Activated CD4-positive, alpha-beta T cell treated with anti-CD3 and anti-CD28 coated beads for 1 hour (primary cell): ENCODE measurements at places on chromosomes 3 and 15.

GRCh38 chr3:165217739-165218138, 21.6 kb upstream of the SLITRK3 start:
- no peak for DNase-seq

GRCh38 chr15:92429378-92430068, 35.8 kb downstream of the ST8SIA2 start:
- DNase-seq: no peak

DNA sequence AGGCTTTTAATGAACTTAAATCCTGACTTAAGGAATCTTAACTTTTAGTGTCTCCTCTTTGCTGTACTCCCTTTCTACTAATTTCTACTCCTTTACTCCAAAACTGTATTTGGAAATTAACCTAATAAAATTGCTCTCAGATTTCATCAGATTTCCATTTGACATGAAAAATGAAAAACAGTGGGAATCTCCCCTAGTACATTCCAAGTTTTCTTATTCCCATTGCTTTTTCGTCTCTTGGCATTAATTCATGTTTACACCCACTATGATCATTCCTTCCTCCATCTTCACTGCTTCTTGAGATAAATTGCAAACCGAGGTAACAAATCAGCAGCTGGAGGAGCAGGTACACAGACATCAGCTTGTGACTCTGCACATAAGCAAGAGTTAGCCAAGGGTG, 208.7 kb downstream of the VGLL3 start:
- no peak for DNase-seq

- DNase-seq: no peak
Measured at GRCh38 chr3:196942915-196943277, 568 bp upstream of the NCBP2 start.

GRCh38 chr15:77068633-77069032, 2.3 kb downstream of the TSPAN3 start:
- DNase-seq: no peak

- DNase-seq: no peak
Measured at GRCh38 chr3:58613236-58614132, 36.3 kb upstream of the FAM107A start.

DNA sequence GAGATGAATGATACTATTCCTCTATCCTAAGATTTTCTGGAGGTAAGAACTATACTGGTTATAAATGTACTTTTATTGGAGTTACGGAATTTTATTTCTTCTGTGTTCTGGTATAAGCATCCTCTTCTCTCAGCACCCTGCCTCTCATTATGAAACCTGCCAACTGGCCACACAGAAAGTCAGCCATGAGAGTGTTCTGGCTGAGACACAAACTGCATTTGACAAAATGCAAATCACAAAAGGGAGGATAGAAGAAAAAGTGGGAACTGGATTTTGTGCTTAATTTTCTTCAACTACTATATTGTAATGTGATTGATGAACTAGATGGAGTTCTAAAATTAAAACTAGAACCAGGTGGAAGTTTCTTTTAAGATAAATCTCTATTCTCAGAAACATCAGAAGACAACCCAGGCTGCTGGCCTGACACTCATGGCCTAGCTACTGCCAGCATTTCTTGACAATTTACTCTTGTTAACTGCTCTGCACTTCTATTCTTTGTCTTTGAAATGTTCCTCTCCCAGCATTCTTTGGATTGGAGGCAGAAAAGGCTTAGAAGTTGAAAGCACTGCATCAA, 143.1 kb downstream of the WDR76 start:
- no peak for DNase-seq

GRCh38 chr3:185722881-185723280, 102.0 kb downstream of the IGF2BP2 start:
- DNase-seq: no peak

DNA sequence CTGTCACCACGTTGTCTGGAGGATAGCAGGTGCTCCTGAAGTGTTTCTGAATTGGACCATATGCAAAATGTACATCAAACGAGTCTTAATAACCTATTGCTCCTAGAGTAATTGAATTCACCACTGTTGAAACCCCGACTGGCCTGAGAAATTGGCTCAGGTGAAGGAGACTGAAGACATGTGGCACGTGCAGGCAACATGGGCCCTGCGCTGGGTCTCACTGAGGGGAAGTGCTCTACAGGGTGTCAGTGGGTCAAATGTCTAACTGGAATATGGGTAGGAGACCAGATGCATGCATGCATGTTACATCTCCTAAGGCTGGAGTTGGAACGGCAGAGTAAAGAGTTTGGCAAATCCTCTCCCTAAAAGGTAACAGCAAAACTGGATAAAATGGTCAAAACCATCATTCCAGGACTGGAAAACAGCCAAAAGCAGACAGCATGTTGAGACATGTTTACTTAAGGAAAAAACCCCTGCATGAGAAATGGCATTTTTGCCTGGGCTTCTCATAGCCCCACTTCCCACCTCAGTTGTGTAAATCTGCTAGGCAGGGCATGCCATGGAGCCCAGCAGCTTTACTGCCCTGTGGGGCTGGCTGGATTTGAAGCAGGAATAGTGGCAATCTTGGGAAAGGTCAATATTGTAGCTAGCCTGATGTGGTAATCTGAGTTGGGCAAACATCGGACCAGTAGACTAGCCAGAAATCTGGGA, 131.3 kb downstream of the TJP1 start:
- no peak for DNase-seq

DNA sequence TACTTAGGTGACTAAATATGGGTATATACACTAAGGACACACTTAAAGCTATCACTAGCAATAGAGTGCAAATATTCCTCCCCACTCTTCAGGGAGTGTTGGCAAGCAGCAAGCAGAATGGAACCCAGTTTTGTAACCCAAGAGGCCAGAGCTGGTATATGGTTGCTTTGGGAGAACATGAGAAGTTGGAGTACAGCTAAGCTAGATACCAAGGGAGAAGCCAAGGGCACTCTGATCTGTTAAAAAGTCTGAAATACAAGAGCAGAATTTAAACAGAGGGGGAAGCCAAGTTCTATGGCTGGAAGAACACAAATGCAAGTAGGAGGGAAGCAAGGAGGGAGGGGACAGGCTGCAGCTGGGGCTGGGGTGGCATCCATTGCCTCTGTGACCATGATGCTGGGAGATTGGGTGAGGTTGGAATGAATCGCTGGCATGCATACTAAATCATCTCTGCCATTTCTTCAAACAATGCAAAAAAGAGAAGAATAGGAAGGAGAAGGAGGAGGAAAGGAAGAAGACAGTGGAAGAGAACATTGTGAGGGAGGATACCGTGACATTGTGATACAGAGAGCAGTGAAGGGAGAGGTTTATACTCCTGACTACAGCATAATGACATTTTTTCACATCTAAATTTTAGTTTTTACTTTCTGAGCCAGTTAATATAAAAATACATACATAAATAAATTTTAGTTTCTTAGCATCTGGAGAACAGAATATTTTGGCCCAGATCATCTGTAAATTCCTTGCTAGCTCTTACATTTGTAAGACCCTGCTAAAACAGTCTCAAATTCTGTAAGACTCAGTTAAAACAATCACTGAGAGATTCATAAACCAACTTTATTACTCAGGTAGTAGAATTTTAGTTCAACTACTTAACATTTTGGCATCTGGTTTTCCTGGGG, 9.0 kb upstream of the ANXA2 start:
- DNase-seq: no peak

- no peak for DNase-seq
Measured at GRCh38 chr15:46232471-46232870, 597.6 kb downstream of the SQOR start.

DNA sequence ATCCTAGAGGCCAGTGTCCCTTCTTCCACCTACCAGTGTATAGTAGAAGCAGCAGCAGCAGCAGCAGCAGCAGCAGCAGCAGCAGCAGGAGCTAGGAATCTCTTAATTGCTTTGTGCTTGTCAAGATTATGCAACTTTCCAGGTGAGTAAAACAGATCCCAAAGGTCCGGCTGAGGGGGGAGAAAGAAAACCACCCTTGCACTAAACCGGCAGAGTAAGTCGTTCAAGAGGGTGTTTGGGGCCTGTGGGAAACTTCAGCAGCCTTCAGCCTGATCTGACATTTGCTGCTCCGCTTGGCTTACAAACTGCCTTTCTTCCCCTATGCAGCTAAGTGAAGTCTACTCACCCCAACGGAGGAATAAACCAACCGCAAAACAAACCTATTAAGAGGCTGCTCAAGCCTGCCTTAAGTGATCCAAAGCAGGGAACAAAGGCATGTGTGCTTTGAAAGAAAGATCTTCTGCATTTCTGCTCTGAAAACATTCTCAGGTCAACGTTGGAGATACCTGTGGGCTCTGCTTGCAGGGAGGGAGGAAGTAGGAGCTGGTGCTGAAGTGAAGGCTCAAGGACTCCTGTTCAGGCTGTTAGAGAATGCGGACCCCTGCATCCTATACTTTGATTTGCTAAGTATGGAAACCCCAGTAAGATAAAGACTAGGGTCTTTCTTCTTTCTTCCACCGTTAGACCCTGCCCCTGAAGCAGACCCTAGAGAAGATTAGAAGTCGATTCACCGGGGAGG, 35.7 kb upstream of the DLG1 start:
- DNase-seq: no peak

DNA sequence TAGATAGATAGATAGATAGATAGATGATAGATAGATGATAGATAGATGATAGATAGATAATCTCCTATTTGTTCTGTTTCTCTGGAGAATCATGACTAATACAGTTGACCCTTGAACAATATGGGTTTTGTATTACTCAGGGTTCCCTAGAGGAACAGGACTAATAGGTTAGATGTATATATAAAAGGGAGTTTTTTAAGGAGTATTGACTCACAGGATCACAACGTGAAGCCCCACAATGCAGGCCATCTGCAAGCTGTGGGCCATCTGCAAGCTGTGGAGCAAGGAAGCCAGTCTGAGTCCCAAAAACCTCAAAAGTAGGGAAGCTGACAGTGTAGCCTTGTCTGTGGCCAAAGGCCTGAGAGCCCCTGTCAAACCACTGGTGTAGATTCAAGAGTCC, 67.6 kb downstream of the PYDC2 start:
- DNase-seq: no peak

GRCh38 chr3:178777718-178778411, 241.6 kb downstream of the KCNMB2 start:
- no peak for DNase-seq

DNA sequence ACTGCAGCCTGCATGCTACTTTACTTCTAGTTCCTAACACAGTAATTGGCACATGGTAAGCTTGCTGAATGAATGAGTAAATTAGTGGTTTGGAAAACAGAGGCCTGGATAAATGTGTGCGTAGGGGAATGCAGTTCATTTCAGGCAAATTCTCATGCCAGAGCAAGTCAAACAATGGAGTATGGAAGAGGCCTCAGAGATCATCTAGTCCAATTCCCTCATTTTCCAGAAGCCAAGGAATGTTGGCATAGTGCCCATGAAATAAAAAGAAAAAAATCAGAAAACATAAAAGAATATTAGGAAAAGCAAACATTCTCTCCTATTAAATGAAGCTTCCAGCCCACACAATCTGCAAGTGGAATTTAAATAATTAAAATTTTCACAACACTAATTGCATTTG, 92.4 kb downstream of the MB21D2 start:
- DNase-seq: no peak

DNA sequence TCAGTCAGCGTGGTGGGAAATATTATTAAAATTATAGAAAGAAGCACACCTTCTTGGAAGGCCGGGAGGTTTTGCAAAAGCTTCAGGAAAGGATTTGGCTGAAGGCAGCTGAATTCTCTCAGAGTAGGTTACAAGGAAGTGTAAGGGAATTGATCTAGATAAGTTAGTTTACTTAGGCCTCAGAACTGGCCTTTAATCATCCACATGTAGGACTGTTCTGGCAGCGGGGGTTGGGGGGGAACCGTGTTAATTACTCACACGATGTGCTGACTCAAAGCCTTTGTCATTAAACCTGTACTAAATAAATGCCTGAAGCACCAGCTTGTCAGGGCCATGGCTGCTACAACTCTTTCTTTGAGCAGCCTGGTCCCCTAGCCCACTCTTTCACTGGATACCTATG, 12.8 kb downstream of the ASB14 start:
- DNase-seq: no peak

- peak; percentile 24 for DNase-seq
Measured at GRCh38 chr3:58630076-58630709, 36.4 kb downstream of the FAM3D start.

GRCh38 chr3:140397847-140398246, 280.0 kb upstream of the TRIM42 start:
- DNase-seq: no peak

GRCh38 chr3:193665370-193665989, 72.5 kb downstream of the OPA1 start:
- DNase-seq: no peak

- DNase-seq: no peak
Measured at GRCh38 chr3:28940994-28941393, 339.9 kb upstream of the RBMS3 start.

GRCh38 chr3:49339941-49340800, at the start of gene USP4:
USP4 (minus strand) TSS chr3:49340053; CDS start chr3:49340024, 29 bp downstream.
- DNase-seq: peak; percentile 88

GRCh38 chr3:186823386-186823785, 17.1 kb upstream of the RFC4 start:
- DNase-seq: no peak

DNA sequence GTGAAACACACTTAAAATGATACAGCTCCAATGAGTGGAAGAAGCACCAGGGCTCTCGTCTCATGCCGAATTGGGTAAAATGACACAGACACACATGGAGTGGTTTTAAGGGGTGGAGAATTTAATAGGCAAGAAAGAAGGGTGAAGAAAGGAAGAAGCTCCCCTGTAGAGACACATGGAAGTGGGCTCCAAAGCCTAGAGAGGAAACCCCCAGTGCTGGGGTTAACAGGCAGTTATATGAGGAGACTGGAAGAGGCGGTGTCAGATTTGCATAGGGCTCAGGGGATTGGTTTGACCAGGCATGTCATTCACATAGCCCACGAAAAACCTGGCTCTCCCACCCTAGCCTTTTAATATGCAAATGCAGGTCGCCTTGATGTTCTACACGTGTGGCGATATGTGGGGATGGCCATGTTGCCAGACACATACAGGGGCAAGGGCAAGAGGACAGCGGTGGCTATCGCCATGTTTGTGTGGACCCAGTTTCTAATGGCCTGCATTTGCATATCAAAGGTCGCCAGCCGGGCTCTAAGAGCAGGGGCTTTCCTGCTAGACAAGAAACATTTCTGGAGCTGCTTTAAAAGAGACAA, 1.9 kb upstream of the DPH6 start:
- no peak for DNase-seq

DNA sequence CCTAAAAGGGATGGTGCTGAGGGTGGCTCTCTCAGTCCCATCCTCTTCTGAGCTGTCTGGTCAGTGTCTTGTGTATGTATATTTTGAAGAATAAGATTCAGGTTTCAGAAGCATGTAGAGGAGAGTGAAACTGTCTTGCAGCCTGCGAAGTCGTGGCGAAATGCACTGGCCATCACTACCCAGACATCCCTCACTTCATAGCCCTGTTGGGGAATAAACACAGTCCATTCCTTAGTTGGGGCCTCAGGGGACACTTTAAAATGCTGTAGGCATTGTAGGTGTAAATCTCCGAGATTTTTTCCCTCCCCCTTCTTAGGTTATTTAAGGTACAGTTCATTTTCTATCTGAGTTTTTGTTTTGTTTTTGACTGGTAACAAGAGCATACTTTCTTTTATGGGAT, 93.8 kb downstream of the DNASE1L3 start:
- no peak for DNase-seq

GRCh38 chr3:63705092-63705645, 52.7 kb downstream of the SNTN start:
- no peak for DNase-seq
